ENCODE measurements at places on chromosomes 7 and 10.

GRCh38 chr7:135877805-135878204, 99.4 kb downstream of the MTPN start:
- no peaks in the 10 kb centered on the region for H3K27me3 ChIP-seq
- H3K27ac ChIP-seq: no peak overlapping the region
- H3K36me3 ChIP-seq: no peaks in the 10 kb centered on the region

- H3K4me3 ChIP-seq: no peak overlapping the region
- H3K4me1 ChIP-seq: peaks cover 38% of the 10 kb centered on the region
- no peaks in the 10 kb centered on the region for H3K27me3 ChIP-seq
- H3K27ac ChIP-seq: no peak overlapping the region
Measured at GRCh38 chr7:86968618-86969017, 90.8 kb downstream of the ELAPOR2 start.

- no peak overlapping the region for H3K27ac ChIP-seq
- H3K36me3 ChIP-seq: no peaks in the 10 kb centered on the region
- H3K4me1 ChIP-seq: peaks cover 17% of the 10 kb centered on the region
- H3K27me3 ChIP-seq: no peaks in the 10 kb centered on the region
- H3K4me3 ChIP-seq: no peak overlapping the region
Measured at GRCh38 chr7:55158541-55159382, 139.9 kb downstream of the EGFR start.

DNA sequence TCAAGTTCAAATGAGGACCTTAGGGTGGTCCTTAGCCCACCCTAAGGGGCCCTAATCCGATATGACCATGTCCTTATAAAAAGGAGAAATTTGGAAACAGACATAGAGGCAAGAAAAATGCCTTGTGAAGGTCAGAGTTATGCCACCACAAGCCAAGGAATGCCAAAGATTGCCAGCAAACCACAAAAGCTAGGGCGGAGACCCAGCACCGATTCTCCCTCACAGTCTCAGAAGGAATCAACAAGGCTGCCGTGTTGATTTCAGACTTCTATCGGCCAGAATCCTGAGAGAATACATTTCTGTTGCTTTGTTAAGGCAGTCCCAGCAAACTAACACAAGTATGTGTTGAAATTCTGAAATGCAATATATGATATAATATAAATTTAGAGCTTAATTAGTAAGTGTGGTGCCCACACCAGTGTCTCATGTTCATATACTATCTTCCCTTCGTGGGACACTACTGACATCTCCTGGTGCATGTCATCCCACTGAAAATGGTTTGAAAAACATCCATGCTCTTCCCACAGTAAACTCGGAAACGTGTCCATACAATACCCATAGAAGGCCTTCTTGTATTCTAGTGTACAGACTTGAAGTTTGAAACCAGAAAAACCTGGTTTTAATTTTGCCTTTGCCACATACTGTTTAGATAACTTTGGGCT, 349.0 kb downstream of the TNS3 start:
- no peaks in the 10 kb centered on the region for H3K4me1 ChIP-seq
- no peak overlapping the region for H3K27ac ChIP-seq
- H3K27me3 ChIP-seq: no peaks in the 10 kb centered on the region
- H3K4me3 ChIP-seq: no peak overlapping the region
- DNase-seq: no peak

DNA sequence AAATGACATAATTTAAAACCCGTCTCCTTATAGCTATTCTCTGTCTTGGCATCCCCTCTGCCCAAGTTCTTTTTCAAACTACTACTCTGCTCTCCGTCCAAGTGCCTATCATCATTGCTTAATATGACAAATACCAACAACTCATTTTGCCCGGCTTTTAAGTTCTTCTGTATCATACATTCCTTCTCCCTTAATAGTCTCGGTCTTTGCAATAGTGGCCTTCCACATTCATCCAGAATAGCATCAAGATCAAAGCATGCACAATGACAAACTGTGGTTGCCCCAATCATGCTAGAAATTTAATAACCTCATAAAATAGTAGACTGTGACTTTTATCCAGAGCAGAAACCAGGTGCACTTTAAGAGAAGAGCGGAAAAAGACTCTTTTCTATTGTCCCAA, 198.9 kb downstream of the ETV1 start:
- no peaks in the 10 kb centered on the region for H3K36me3 ChIP-seq
- H3K27ac ChIP-seq: no peak overlapping the region
- H3K4me1 ChIP-seq: no peaks in the 10 kb centered on the region
- no peak for DNase-seq
- H3K27me3 ChIP-seq: no peaks in the 10 kb centered on the region
